ENCODE measurements at places on chromosomes 7 and 10.

DNA sequence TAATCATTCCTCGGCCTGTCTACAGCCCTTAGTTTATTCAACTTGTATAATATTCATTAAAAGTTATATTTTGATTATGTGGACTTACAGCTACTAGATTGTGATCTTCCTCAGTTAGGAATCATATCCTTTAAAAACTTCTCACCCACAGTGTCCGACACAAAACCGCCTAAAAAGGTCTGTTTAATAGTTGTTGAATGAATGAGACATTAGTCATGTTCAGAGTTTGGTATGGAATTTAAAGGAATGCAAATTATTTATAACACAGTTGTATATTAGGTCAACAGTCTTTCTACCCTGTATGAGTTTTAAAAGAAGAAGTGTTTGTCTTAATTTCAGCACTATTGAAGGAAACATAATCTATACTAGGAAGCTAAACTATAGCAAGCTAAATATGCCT lies 390.0 kb downstream of the ARL4A start:
- no peak for DNase-seq

- DNase-seq = no peak
Observed at GRCh38 chr10:33331379-33331694, 3.1 kb downstream of the NRP1 start.

DNA sequence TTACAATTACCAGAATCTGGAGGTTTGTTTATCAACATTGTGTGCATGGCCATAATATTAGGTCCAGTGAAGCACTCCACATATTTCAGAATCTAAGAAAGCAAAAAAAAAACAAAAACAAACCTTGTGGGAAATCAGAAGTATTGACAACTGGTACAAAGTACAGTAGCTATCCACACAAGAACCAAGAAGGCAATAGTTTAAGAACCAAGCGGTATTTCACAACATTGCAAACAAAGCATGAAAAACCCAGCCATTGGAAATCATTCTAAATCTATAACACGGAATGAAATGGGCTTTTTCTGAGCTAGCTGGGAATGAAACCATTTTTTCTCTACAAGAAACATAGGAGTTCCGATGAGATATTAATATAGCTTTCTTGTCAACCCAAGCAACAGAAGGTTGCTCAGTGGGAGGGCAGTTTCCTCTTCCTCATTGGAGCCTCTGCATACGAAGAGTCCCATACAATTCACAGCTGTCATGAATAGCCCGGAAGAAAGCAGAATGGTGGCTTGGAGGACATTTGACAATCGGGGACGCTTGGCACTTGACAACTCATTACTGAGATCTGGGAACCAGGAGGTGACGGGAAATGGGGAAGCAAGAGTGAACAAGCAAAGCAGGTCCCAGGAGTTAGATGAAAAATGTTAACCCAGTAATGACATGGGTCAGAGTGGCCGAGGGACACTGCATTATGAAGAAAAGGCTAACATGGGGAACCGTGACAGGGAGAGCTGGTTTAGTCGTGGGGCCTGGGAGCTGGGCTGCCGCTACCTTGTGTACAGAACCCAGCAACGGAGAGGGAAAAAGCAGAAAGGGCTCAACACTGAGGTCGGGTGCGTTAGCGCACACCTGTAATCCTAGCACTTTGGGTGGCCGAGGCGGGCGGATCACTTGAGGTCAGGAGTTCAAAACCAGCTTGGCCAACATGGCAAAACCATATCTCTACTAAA lies 7.8 kb downstream of the PHYH start:
- no peak for DNase-seq

DNA sequence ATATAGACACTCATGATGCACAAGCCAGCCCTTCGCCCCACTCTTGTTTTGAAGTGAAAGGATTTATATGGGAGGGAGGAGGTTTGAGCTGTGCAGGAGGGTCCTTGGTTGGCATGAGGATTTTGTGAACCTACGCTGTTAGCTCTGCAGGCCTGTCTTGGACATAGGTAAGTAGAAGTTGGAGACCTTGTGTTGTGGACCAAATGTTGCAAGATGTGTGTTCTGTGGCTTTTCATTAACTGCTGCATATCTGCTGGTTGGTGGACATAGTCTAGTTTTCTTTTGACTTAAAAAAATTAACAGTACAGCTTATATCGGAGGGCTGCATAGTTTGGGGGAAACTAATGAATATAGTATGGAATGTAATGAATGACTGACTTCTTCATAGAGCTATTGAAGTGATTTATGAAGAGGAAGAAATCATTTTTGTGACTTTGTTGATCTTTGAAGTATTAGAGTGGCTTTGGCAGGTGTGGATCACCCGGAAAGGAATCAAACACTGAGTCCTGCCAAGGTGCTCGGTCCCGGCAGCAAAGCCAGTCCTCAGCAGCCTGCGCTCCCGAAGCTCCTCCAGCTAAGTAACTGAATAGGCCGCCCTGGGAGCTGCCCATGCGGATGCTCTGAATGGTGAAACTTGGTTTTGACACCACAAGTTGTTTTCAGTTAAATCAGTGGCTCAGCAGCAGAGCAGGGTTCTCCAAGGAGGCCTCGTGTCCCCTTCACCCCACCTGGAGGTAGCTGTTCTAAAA lies 3.2 kb downstream of the MGMT start:
- DNase-seq = no peak

GRCh38 chr7:157855452-157856213 lies 518.8 kb downstream of the DNAJB6 start:
- no peak for DNase-seq

DNA sequence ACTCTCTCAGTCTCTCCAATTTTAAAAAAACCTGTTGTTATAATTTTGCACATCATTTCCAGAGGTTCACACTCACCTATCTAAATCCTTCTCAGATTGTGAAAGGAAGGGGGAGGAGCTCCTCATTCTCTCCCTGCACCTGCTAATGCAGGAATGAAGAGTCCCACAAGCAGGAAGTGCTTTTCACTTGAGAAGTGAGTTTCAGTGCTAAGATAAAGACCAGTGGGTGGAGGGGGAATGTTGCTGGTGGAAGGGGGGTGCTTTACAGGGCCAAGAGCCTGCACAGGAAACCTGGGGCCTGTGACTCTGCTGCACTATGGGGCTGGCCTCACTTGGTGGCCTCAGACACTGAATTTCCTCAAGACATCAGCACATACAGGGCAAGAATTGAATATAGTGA lies 176.4 kb downstream of the PTPN20 start:
- no peak for DNase-seq

DNA sequence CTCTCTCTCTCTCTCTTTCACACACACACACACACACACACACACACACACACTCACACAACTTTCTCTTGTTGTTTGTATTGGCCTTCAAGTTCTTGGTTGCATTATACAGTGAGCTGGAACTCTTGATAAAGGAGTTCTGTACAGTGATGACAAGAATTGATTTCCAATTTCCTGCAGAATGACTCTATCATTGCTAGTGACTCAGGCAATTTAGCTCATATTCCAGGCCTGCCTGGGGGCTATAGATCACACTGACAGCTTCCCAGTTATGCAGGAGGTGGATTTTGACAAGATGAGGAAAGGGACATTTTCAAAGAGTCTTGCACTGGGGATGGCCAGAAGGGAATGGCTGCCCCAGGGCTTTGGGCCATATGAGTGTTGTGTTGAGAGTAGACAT lies 508.8 kb downstream of the TYW1 start:
- no peak for DNase-seq

- no peak for DNase-seq
Observed at GRCh38 chr7:105581066-105581811, at the start of gene EFCAB10. TSS of gene EFCAB10 (minus strand) at chr7:105581493. CDS start at chr7:105581463, 30 bp downstream.

- peak; percentile 8 for DNase-seq
Observed at GRCh38 chr10:42987121-42987541, 89.7 kb upstream of the RET start.

GRCh38 chr7:27154901-27155815 lies 1.3 kb downstream of the HOXA7 start:
- peak; percentile 76 for DNase-seq

DNA sequence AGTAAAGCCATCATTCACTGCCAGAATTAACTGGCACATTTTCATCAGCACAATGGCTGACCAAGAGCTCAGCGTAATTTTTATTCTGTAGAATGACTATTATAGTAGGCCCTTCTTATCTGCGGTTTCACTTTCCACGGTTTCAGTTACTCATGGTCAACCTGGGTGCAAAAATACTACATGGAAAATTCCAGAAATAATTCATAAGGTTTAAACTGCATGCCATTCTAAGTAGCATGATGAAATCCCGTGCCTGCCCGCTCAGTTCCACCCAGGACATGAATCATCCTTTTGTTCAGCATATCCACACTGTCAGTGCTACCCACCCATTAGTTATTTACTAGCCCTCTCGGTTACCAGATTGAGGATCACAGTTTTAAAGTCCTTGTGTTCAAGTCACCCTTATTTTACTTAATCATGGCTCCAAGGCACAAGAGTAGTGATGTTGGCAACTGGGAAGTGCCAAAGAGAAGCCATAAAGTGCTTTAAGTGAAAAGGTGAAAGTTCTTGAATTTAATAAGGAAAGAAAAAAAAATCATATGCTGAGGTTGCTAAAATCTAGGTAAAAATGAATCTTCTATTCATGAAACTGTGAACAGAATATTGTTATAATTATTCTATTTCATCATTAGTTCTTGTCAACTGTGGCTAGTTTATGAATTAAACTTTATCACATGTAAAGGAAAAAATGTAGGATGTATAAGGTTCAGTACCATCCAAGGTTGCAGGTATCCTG lies 204.9 kb downstream of the DOCK4 start:
- no peak for DNase-seq

DNA sequence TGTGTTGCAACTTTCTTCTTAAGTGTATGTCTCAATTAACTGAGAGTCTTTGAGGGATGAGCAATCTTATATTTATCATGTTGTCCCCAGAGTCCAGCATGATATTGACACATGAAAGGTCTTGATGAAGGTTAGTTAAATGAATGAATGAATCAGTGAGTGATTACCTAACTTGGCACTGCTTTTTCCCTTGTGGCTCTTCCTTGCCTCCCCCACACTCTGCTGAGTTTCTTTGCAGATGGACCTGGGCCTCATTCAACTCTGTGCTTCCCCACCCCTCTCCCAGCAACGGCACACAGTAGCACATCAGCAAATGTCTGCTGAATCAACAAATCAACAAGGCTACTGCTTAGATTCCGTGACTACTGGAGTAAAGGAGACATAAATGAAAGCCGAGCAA lies 235.1 kb upstream of the CXCL12 start:
- no peak for DNase-seq

DNA sequence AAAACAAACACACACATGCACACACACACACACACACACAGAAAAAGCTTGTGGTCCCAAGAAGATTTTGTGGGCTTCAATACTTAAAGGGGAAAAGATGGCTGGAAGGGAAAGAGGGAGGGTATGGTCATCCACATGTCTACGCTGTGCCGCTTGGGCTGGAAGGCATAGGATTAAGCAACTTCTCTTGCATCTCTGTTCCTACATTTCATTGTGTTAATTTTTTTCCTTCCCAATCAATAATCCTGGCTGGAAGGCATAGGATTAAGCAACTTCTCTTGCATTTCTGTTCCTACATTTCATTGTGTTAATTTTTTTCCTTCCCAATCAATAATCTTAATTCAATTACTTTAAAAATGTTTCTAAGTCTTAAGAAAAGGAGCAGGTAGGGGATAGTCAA lies 30.6 kb downstream of the C10orf120 start:
- no peak for DNase-seq

DNA sequence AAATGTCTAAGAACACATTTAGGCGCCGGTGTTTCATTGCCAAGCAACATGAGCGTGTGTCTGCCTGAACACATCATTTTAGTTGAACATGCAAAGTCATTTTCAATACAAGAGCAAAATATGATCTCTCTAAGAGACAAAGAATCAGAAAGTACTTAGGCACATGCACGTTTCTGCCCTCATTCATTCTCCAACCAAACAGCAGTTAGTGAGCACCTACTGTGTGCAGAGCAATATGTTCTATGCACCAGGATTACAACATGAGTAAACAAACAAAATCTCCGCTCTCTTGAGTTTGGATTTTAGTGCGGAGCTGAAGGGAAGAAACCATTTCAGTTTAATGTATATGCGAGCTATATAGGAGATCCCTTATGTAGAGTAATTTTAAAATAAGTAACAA lies 71.6 kb upstream of the KLF6 start:
- no peak for DNase-seq

GRCh38 chr10:122020226-122020625 lies 31.3 kb downstream of the TACC2 start:
- DNase-seq = no peak

GRCh38 chr10:90983914-90984549 lies 63.1 kb upstream of the ANKRD1 start:
- DNase-seq = no peak

DNA sequence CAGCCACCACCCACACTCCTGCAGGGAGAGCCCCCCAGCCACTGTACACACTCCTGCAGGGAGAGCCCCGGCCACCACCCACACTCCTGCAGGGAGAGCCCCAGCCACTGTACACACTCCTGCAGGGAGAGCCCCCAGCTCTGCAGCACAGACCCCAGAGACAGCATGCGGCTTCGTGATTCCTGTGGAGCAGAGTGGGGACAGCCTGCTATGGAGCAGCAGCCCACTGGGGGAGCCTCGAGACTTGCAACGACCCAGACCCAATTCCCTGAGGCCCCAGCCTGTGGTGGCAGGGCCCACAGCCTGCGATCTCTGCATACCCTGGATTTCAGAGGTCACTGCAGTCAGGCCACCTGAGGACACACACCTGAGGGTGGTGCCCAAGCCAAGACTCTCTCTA lies 523.1 kb downstream of the DNAJB6 start:
- DNase-seq = no peak

GRCh38 chr7:17535776-17536175 lies 237.3 kb downstream of the AHR start:
- no peak for DNase-seq

DNA sequence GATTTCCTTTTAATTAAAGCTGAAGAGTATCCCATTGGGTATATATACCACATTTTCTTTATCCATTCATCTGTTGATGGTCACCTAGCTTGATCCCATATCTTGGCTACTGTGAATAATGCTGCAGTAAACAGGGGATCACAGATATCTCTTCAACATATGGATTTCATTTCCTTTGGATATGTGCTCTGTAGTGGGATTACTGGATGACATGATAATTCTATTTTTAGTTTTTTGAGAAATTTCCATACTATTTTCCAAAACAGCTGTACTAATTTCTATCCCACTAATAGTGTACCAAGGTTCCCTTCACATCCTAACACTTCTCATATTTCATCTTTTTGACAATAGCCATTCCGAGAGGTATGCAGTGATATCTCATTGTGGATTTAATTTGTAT lies 48.8 kb upstream of the PRPS1L1 start:
- no peak for DNase-seq

GRCh38 chr7:56007891-56008290 lies 43.4 kb downstream of the PSPH start:
- no peak for DNase-seq

DNA sequence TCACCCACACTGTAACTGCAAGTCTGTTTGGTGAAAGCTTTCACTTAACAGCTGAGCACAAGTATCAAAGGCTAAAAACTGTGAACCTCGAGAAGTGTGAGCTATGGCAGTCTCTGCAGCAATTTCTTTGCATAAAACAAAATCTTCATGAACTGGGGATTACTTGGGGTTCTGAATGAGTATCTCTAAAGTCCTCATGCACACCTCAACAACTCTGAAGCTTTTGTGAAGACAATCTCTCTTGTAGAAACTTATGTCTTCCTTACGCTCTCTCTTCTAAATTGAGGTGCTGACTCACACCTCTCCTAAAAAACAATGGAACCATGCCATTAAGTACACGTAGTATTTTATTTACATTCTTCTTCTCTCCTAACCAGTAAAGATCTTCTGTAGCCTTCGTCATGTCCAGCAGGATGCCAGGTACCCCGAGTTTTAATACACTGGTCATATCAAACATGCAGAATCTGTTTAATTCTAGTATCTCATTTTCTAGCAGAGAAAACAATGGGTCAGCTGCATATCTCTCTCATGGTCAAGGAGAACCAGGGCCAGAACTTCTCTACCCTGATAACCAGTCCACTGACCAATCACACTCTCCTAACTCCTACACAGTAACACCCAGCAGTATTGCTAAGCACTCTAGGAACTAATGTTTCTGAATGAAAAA lies 76.9 kb downstream of the UBE2H start:
- no peak for DNase-seq
